NCI-H1930 (cell line): ENCODE measurements at places on chromosomes 1 and 21.

- no peak for DNase-seq
Observed at GRCh38 chr1:98298319-98298718, 363.2 kb upstream of the SNX7 start.

- no peak for DNase-seq
Observed at GRCh38 chr1:44557778-44558177, 116.5 kb downstream of the TMEM53 start.

- no peak for DNase-seq
Observed at GRCh38 chr1:152047413-152047729, 10.6 kb upstream of the S100A11 start.

DNA sequence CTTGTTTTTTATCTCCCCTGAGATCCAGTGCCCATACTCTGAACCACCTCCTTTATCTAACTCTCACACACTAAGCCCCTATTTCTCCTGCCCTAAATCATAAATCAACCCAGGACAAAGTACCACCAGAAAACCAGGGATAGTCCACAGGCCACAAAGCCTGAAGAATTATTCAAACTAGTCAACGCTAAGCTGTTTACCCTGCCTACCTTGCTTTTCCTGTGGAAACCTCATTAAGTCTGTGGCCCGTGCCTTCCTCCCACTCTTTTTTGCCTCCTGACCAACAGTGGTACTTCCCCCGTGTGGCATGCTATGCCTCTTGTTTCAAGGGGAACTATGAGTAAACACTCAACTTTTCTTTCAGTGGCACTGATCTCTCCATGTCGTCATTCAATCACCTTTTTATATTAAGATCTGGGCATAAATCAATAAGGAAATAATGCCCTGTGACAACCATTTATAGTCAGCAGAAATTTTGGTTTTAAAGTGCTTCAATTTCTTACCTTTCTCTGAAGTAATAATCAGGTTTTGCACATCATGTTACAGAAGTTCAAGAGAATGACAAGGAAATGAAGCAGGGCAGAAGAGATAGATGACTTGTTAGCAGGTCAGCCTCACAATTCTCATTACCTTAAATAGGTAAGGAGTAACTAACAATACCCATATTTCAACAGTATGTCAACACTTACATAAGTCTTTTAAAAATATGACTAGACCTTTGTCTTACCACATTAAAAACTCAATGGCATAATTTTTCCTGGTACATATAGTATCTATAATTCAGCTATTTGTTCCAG lies 32.1 kb downstream of the EYA3 start:
- DNase-seq: no peak

GRCh38 chr1:223776826-223777454 lies 64.6 kb downstream of the CAPN2 start:
- DNase-seq: no peak

GRCh38 chr1:30756545-30757351 lies 826 bp downstream of the LAPTM5 start:
- no peak for DNase-seq

DNA sequence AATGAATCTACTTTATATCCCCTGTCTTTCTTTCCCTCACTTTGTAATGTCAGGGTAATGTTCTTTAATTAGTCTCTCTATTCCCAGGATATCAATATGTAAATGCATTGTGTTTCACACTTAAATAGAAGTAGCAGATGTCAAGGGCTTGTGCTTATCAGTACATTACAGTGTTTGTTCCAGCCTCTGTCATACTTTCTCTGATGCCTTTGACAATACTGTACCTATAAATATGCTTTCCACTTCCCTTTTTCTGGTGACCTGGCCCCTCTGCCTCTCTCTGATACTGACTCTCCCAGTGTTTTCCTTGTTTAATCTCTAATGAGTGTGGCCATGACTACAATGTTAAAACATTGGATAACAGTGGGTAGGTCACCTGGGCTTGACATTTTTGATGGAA lies 862.0 kb upstream of the NEGR1 start:
- DNase-seq: no peak
